ENCODE measurements at places on chromosomes 16 and 17.

GRCh38 chr16:66549284-66550131 lies at the start of gene TK2:
TK2 (minus strand) TSS chr16:66550122; CDS start chr16:66550061, 61 bp downstream.
- DNase-seq: peak; percentile 88

DNA sequence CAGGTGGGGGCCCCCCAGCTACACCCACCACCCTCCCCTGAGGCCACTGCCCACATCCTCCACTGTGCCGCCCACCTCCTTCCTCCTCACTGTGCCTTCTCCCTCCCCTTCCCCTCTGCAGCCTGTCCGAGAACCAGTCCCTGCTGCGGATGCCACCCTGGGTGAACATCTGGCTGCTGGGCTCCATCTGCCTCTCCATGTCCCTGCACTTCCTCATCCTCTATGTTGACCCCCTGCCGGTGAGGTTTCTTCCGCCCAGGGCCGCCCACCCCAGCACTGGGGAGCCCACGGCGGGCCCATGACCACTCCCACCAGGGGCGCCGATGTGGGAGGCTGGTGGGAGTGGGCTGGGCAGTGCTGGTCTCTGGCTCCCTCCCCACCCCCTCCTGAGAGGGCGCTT lies 22.1 kb downstream of the RABEP2 start:
- DNase-seq: no peak

DNA sequence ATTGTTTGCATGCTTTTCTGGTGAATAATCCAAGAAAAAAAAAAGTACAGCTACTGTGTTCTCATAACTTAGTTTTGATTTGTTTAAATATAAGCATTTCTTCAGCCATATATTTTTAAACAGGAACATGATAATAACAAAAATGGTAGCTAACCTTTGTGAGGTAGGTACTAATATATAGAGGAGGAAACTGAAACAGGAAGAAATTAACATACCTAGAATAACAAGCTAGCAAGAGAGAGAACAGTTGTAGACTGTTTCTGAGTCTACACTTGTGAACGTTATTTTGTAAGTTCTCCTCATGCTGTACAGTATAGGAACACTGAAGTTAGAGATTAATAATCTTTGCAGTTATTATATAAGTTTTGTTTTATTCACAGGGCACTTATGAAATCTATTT lies 49.3 kb downstream of the NSRP1 start:
- no peak for DNase-seq

- no peak for DNase-seq
Observed at GRCh38 chr17:80838311-80839025, 153.2 kb upstream of the CHMP6 start.

GRCh38 chr17:78915872-78916632 lies 9.1 kb downstream of the TIMP2 start:
- DNase-seq: no peak

DNA sequence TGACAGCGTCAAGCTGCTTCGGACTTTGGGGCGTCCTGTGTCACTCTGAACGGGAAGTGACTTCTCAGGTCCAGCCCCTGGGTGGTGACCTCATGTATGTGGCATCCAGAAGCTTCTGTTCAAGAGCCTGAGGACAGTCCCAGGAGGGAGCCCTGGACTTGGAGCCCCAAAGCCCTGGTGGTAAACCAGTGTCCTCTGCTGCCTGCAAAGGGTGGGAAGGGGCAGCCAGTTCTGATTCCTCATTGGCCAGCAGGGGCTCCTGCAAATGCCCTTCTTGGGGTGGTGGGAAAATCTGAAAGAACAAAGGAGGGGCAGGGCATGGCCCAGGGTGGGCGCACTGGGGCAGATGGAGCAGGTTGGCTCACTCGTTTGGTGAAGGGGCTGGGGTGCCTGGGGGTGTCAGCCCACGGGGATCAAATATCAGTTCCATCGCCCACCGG lies 1.6 kb downstream of the OSGIN1 start:
- DNase-seq: no peak

- no peak for DNase-seq
Observed at GRCh38 chr17:18257268-18257981, 1.1 kb downstream of the FLII start.
